Activated CD4-positive, alpha-beta T cell treated with anti-CD3 and anti-CD28 coated beads, Interleukin-2, amount 10 ng/mL, durations not matched to agents 7 days and 5 days (primary cell): ENCODE measurements at places on chromosomes 2 and 18.

DNA sequence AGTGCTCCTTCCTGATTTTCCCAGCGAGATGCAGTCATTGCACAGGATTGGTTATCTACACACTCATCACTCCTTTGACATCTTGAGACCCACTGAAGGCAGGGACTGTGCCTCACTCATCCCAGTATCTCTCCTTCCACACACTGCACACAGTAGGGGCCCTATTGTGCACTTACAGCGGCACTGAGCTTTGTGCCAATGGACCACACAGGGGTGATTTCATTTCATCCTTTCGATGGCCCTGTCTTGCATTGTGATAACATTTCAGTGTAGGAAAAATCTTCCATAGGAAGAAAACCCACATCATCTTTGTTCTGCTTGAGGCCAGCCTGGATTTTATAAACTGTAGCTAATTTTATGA is 11.0 kb upstream of the LRRFIP1 start:
- peaks cover 6% of the 10 kb centered on the region for H3K27me3 ChIP-seq
- peaks cover 38% of the 10 kb centered on the region for H3K4me1 ChIP-seq
- H3K27ac ChIP-seq, result no peak overlapping the region
- no peaks in the 10 kb centered on the region for H3K36me3 ChIP-seq
- H3K4me3 ChIP-seq, result no peak overlapping the region

GRCh38 chr2:62568983-62569837 is 63.2 kb upstream of the TMEM17 start:
- no peak overlapping the region for H3K4me3 ChIP-seq
- DNase-seq, result no peak
- no peaks in the 10 kb centered on the region for H3K4me1 ChIP-seq
- no peaks in the 10 kb centered on the region for H3K36me3 ChIP-seq

DNA sequence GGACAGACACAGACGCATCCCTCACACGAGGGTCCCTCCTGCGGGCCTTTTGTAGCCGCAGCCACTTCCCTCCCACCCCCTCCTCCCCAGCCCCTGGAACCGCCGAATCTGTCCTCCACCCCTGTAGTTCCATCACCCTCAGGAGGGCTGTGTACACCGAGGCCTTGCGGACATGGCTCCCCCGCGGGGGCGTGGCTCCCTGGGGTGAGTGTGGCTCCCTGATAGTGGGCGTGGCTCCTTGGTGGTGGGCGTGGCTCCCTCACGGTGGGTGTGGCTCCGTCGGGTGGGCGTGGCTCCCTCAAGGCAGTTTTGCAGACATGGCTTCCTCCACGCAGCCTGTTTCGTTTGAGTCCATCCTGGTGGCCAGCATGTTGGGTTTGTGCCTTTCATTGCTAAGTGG is 420.7 kb upstream of the SALL3 start:
- DNase-seq, result no peak
- no peaks in the 10 kb centered on the region for H3K36me3 ChIP-seq
- H3K27ac ChIP-seq, result no peak overlapping the region
- no peaks in the 10 kb centered on the region for H3K4me1 ChIP-seq
- no peaks in the 10 kb centered on the region for H3K27me3 ChIP-seq

DNA sequence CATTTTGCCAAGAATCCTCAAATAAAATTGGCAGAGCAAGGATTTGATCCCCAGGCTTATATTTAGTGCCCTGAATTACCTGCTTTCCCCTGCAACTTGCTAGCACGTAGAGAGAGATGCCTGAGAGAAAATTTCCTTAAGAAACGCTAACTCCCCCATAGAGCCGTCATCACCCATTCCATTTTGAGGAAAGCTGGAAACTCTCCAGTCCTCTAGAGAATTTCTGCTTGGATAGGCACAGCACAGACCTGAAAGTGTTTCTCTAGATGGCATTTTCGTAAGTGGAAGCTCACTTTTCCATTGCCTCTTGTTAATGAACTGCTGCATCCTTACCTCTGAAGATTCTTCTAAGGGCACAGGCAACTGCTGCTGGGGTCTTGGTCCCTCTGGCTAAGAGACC is 277.8 kb upstream of the SIX2 start:
- no peaks in the 10 kb centered on the region for H3K4me1 ChIP-seq
- no peak overlapping the region for H3K4me3 ChIP-seq
- no peaks in the 10 kb centered on the region for H3K36me3 ChIP-seq
- DNase-seq, result no peak

- H3K36me3 ChIP-seq, result no peaks in the 10 kb centered on the region
- peaks cover 16% of the 10 kb centered on the region for H3K27me3 ChIP-seq
- H3K27ac ChIP-seq, result no peak overlapping the region
- no peak overlapping the region for H3K4me3 ChIP-seq
These were observed 10.3 kb downstream of the SLC14A2 start for GRCh38 chr18:45625596-45625995.

- H3K27me3 ChIP-seq, result no peaks in the 10 kb centered on the region
- H3K4me1 ChIP-seq, result no peaks in the 10 kb centered on the region
- no peak overlapping the region for H3K27ac ChIP-seq
These were observed 47.9 kb downstream of the E2F6 start for GRCh38 chr2:11417946-11418585.

- H3K4me3 ChIP-seq, result no peak overlapping the region
- H3K36me3 ChIP-seq, result no peaks in the 10 kb centered on the region
- H3K27me3 ChIP-seq, result peaks cover 10% of the 10 kb centered on the region
These were observed 207.3 kb downstream of the SS18 start for GRCh38 chr18:25883091-25883490.

DNA sequence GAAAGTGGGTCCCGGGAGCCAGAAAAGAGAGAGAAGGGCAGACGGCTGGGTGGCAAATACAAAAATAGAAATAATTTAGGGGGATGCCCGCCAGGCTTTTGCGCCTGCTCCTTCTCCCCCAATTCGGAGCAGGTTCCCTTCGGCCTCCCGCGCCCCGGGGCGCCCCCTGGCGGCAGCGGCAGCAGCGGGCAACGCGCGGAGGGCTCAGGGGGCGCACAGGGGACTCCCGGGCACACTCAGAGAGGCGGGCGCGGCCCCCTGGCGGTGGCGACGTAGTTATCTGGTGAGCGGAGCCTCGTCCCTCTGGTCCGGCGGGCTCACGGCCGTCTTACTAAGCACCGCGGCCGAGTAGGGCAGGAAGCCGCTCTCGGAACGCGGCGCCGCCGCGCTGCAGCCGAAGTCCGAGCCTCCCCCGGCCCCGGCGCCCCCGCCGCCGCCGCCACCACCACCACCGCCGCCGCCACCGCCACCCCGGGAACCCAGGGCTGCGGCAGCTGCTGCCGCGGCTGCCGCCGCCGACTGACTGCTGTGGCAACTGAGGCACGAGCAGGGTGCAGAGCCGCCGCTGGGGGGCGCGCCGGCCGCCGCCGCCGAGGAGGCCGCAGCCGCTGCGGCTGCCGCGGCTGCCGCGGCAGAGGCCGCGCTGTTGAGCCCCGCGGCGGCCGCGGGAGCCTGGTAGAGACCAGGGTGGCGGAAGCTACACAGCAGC is 3.8 kb downstream of the EVX2 start:
- peak overlapping the region; percentile 79 for H3K27ac ChIP-seq
- H3K27me3 ChIP-seq, result peaks cover 81% of the 10 kb centered on the region
- H3K36me3 ChIP-seq, result peaks cover 3% of the 10 kb centered on the region
- peaks cover 10% of the 10 kb centered on the region for H3K4me1 ChIP-seq

GRCh38 chr2:229780856-229781773 is 66.8 kb upstream of the DNER start:
- DNase-seq, result no peak
- no peaks in the 10 kb centered on the region for H3K27me3 ChIP-seq
- peak overlapping the region; percentile 22 for H3K27ac ChIP-seq
- H3K36me3 ChIP-seq, result peaks cover 54% of the 10 kb centered on the region
- peaks cover 31% of the 10 kb centered on the region for H3K4me1 ChIP-seq
- no peak overlapping the region for H3K4me3 ChIP-seq

DNA sequence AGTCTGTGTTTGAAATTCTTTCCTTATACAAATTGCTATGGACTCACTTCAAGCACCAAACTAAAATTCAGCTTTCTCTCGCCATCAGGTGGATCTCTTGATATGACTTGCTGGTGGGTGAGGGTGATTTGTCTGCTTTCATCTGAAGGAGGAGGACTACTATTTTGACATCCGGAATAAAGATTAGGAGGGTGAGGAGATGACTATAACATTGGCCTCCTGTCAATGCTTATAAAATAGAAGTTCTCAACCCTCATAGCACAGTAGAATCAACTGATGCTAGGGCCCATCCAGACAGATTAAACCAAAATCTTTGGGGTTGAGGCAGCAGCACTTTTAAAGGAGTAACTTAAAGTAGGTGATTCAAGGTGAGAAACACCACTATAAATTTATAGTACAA is 120.4 kb upstream of the DNAJC10 start:
- no peaks in the 10 kb centered on the region for H3K36me3 ChIP-seq
- peaks cover 17% of the 10 kb centered on the region for H3K27me3 ChIP-seq
- DNase-seq, result no peak
- no peaks in the 10 kb centered on the region for H3K4me1 ChIP-seq
- H3K27ac ChIP-seq, result no peak overlapping the region
- H3K4me3 ChIP-seq, result no peak overlapping the region

- peaks cover 6% of the 10 kb centered on the region for H3K27me3 ChIP-seq
- H3K36me3 ChIP-seq, result no peaks in the 10 kb centered on the region
- H3K4me1 ChIP-seq, result peaks cover 7% of the 10 kb centered on the region
- H3K4me3 ChIP-seq, result no peak overlapping the region
These were observed 117.8 kb upstream of the LGALSL start for GRCh38 chr2:64336171-64336570.

DNA sequence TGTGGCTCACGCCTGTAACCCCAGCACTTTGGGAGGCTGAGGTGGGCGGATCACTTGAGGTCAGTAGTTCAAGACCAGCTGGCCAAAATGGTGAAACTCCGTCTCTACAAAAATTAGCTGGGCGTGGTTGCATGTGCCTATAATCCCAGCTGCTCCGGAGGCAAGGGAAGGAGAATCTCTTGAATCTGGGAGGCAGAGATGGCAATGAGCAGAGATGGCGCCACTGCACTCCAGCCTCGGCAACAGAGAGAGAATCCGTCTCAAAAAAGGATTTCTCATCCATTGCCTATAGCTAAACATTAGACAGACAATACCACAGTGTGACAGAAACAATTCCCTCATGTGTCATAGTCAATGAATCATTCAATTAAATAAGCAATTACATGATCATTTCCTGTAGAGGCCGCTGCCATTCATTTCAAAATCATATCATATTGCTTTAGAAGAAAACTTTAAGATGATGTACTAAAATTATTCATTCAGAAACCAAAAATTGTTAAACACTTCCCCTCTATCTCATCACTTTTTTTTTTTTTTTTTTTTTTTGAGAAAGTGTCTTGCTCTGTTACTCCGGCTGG is 69.5 kb upstream of the TGIF1 start:
- DNase-seq, result no peak
- no peaks in the 10 kb centered on the region for H3K4me1 ChIP-seq
- no peak overlapping the region for H3K4me3 ChIP-seq
- no peaks in the 10 kb centered on the region for H3K36me3 ChIP-seq
- H3K27ac ChIP-seq, result no peak overlapping the region
- no peaks in the 10 kb centered on the region for H3K27me3 ChIP-seq

DNA sequence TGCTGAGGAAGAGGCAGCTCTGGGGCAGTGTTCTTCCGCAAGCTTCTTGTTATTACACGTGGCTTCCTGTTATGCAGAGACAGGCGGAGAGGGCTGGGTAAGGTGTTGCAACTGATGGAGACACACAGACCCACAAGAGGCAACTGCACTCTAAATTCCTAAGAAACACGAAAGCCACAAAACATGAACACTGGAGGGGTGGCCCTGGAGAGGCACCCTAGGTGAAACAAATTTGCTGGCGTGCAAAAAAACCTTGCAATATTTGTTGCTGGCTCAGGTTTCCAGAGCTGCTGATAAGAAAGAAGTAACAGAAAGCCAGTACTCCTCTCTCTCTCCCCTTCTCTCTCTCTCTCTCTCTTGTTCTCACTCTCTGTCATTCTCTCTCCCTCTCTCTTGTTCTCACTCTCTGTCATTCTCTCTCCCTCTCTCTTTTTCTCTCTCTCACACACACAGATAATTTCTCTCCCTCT is 31.8 kb downstream of the ARHGAP25 start:
- H3K36me3 ChIP-seq, result peaks cover 41% of the 10 kb centered on the region
- peak; percentile 81 for DNase-seq
- H3K4me3 ChIP-seq, result peak overlapping the region; percentile 76

DNA sequence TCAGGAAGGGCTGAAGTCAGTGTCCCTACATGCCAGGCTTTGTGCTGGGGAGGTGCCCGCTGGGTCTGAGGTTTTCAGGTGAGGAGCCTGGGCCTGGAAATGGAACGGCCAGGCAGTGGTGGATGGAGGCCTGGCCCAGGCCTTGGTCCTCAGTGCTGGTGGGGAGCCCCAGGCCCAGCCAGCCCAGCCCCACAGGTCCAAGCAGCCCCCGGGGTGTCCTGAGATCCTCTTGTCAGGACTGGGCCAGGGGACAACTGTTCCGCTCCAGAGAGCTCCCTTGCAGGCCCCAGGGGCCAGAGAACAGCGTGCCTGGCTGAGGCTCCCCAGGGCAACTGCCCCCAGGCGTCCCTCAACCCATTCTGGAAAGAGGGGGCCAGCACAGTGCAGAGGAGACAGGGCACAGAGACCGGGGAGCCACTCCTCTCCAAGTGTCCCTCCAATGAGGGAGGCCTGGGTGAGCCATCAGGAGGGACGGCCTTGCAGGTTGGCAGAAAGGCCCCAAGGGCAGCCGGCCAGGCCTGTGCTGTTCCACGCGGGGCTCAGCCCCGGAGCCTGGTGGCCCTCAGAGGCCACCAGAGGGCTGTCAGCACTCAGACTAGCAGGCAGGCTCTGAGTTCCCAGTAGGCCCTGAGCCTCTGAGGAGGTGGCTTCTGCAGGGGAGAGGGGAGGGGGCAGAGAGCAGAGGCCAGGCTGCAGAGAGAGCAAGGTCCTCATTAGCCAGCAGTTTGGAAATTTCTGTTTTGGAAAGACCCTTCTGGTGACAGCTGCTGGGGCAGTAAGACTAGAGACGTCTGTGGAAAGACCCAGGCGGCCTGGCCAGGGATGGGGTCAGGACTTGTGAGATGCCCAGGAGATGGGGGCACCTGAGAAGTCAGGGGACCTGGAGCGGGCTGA is 29.4 kb upstream of the SNED1 start:
- peaks cover 3% of the 10 kb centered on the region for H3K36me3 ChIP-seq
- no peak for DNase-seq
- H3K27ac ChIP-seq, result no peak overlapping the region

GRCh38 chr2:216015722-216016464 is 2.5 kb upstream of the MREG start:
- peaks cover 60% of the 10 kb centered on the region for H3K4me1 ChIP-seq
- H3K27ac ChIP-seq, result peak overlapping the region; percentile 93
- H3K4me3 ChIP-seq, result peak overlapping the region; percentile 6

GRCh38 chr2:168054657-168055056 is 192.7 kb downstream of the STK39 start:
- no peak for DNase-seq
- H3K36me3 ChIP-seq, result no peaks in the 10 kb centered on the region
- H3K27ac ChIP-seq, result no peak overlapping the region
- H3K4me3 ChIP-seq, result no peak overlapping the region

- no peak overlapping the region for H3K4me3 ChIP-seq
- no peak for DNase-seq
- H3K4me1 ChIP-seq, result no peaks in the 10 kb centered on the region
- no peaks in the 10 kb centered on the region for H3K27me3 ChIP-seq
These were observed 236.8 kb upstream of the HS6ST1 start for GRCh38 chr2:128555433-128555832.

DNA sequence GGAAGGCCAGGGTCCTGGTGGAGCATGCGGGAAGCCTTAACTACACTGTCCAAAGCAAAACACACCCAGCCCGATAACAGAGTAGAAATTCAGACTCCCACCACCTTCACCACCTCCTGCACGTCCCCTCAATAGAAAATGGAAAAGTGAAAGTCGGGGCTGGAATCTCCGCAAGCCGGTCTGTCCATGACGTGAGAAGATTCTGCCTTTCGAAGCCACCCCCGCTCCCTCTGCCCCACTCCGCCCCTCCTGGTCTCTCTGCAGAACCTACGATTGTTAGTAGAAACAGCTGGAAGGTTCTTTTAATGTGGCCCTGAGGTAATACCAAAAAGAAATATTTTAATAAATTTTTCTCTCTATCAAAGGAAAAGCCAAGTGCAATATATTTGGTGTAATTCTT is 116.4 kb downstream of the GBX2 start:
- DNase-seq, result no peak
- H3K27me3 ChIP-seq, result peaks cover 28% of the 10 kb centered on the region
- H3K4me3 ChIP-seq, result no peak overlapping the region
- peaks cover 7% of the 10 kb centered on the region for H3K4me1 ChIP-seq
